Amygdala (tissue), 56 donors: ENCODE measurements at places on chromosomes 2 and 18.

DNA sequence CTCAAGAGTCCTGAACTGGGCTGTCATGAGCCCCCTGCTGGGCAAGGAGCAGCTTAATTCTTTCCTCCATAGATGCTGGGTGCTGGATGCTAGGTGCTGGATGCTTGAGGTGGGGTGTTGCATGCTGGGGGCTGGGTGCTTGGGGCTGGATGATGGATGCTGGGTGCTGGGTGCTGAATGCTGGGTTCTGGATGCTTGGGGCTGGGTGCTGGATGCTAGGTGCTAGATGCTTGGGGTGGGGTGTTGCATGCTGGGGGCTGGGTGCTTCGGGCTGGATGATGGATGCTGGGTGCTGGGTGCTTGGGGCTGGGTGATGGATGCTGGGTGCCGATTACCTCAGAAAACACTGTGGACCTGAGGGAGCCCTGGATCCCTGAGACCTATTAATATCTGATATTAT, 837.7 kb downstream of the GALR1 start:
- no peak for DNase-seq

DNA sequence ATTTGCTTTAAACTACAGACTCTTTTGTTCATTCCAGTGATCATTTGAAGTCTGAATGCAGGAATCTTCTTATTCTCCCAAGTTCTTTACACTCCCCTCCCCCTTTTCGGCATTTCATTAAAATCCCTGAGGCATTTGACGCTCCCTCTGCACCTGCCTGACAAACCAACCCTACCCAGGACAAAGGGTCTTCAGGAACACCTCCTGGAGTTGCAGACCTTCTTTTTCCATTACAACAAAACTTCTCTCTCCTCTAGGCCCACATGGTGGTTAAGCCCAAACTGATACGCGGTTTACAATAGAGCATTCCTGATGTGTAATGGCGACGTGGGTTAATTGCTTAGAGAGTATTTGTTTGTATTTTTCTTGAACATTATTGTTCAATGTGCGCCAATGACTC, 367.4 kb downstream of the FBXO15 start:
- no peak for DNase-seq

DNA sequence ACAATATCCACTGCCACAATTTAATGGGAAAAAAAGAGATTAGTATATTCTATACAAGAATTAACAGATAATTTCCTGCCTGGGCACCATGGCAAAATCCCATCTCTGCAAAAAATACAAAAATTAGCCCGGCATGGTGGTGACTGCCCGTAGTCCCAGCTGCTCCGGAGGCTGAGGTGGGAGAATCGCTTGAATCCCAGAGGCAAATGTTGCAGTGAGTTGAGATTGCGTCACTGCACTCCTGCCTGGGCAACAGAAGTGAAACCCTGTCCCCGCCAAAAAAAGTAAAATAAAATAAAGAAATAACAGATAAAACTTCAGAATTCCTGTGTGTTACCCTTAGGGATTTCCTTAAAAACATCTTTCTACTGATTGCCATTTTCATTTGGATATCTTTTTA, 1194.8 kb upstream of the PIK3C3 start:
- no peak for DNase-seq

DNA sequence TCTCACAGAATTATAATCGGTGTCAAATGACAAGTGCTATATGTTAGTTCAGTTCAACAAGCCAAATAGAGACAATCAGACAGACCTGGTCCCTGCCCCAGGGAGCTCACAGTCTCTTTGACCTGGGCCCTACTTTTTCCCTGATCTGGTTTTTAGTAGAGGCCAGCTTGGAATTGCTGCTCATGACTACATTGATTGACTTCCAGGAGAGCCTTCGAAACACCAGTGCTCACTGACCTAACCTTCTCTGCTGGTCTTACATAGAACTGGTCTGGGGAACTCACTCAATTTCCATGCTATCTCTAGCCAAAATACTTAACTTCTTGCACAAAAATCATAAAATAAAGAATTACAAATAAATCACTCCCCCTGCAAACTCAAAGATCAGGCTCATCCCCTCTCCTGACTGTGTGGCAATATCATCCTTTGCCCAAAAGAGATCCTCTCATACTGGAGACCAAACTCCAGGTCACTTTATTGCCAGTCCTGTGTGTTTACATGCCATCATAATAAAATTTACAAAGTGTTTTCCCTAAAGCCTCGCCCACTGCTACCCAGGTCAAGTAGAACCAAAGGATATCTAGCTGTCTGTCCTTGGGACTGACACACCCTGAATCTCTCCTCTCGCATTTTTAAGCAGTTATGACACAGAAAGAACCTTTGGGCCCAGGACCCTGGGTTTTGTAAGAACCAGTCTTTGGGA, 53.2 kb downstream of the PROC start:
- DNase-seq = no peak

GRCh38 chr18:8899000-8899399, 193.6 kb downstream of the MTCL1 start:
- DNase-seq = no peak

- no peak for DNase-seq
Measured at GRCh38 chr2:19899985-19900930, 1.5 kb downstream of the TTC32 start.
